CD4-positive, alpha-beta T cell treated with Interleukin-6 for 4 hours (primary cell): ENCODE measurements at places on chromosomes 2 and 18.

DNA sequence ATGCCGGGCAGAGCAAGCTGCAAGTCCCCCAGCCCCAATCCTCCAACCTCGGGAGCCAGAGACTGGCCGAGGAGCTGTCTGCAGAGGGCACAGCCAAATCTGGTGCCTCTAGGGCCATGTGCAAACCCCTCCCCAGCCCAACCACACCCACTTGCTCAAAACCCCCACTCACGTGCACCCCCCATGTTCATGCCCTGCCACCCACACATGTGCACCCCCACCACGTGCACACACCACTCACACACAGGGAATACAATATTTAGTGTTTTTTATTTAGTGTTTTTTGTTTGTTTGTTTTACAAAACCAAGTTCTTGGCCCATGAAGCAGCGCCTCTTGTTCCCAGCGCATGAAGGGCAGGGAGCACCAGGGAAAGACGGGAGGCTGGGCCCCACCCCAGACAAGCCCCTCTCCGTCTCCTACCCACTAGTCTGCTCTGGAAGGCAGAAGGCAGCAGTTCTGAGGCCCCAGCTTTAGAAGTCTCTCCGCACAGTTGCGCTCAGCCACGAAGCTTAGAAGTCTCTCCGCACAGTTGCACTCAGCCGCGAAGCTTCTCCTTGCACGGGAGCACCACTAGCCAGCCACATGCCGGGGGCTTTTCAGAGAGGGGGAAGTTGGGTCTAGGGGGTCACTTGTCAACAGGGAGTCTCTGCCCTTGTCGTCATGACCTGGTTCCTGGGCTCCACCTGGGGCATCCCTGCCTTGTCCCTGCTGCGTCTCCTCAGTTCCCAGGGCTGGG lies 276.1 kb upstream of the HDAC4 start:
- DNase-seq = no peak

DNA sequence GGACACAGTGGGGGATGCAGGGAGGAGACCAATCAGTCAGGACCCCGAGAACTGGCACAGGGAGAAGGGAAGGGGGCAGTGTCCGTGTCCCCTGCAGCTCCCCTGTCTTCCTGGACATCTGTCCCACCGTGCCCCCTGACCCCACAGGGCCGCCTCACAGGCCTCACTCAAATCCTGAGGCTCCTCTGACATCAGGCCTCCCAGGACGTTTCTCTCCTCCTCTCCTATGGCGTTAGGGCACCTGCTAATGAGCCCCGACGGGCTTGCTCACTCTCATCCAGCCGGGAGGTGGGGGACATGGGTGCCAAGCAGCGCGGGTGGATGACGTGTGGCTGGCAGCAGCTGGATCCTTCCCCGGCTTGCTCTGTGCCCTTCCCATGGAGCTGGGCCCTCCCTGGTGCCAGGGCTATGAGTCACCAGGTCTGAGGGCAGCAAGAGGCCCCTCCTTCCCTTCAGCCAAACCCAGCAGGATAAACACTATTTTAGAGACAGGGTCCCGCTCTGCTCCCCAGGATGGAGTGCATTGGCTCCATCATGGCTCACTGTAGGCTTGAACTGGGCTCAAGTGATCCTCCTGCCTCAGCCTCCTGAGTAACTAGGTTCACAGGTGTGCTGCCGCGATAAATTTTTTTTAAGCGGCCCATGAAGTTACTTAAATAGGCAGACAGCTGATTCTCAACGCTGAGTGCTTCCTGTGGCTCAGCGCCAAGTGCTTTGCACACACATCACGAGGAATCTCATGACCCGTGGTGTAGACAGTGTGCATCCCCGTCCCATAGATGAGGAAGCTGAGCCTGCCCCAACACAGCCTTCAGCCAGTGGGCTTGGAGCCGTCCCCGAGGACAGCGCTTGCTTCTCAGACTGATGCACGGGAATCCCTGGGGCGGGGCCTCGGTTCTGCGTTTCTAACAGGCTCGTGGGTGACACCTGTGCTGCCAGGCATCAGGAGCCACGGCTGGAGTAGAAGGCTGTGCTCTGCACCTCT lies 64.5 kb upstream of the HDAC4 start:
- DNase-seq = no peak

- peak; percentile 69 for DNase-seq
Measured at GRCh38 chr2:98807221-98807620, 76.3 kb upstream of the MGAT4A start.

DNA sequence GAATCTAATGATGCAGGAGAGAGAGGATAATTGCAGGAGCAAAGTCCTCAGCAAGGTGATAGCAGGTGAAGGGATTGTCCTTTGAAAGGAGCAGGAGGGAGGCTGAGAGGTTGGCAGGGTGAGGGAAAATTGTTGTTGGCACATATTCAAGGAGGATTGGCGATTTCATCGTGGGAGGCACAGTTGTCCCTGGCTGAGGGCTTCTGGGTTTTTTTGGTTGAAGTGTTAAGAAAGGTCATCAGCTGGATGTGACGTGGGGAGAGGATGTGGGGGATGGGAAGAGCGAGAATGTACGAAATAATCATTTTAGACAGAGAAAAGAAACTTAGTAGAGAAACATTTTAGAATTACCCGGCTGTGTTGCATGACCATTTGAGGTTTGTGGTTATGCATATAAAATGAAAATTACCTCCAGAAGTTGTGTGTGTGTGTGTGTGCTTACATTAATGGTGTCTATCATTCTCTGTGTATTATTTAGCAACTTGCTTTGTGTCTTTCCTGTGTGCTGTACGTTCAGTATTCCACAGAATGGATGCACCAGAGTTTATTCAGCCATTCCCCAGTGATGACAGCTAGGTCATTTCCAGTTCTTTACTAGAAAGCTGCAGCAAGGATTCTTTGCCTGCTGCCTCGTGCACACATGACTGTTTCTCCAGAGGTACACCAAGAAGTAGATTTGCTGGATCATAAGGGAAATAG lies 67.6 kb downstream of the SDC1 start:
- DNase-seq = no peak

DNA sequence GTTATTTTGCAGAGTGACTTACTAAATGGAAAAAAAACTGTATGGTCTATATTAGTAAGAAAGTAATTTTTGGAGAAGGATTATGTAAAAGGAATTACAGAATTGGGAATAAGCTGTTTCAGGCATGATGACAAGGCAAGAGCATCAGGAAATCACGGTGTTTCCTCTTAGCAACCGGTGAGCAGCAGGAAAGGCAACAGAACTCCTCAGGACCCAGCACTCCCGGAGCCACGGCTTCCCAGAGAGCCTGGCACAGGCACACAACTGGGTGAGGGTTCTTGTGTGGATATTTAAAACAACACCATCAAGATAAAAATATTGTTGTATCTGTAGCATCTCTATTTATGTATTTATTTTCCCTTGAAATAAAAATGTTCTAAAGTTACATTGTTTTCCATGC lies 34.4 kb downstream of the CYP27C1 start:
- no peak for DNase-seq

DNA sequence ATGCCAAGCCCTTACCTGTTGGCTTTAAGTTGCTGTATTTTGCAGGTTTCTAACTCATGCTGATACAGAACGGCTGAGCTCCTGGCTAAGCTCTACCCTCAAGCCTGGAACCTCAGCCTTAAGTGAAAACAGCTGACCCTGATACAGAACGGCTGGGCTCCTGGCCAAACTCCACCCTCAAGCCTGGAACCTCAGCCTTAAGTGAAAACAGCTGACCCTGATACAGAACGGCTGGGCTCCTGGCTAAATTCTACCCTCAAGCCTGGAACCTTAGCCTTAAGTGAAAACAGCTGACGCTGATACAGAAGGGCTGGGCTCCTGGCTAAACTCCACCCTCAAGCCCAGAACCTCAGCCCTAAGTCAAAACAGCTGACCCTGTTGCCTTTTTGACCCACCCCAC lies 17.6 kb upstream of the DNER start:
- DNase-seq = no peak

DNA sequence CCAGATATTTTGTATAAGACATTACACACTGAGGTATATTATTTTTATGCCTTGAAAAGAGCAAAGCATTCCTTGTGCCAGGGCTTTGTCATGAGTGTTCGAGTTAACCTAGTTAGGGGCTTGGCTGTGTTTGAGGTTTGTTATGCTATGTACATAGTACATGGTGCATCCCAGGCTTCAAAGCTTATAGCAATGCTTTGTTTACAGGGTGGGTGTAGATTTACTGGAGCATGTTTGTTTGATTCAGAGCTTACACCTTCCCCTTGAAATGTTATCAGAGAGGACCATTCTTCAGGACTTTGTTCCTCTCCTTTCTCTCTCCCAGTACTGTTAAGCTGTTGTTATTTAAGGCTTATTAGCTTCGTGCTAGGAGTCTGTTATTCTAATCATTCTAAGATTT lies 738.7 kb upstream of the LRRTM4 start:
- no peak for DNase-seq

DNA sequence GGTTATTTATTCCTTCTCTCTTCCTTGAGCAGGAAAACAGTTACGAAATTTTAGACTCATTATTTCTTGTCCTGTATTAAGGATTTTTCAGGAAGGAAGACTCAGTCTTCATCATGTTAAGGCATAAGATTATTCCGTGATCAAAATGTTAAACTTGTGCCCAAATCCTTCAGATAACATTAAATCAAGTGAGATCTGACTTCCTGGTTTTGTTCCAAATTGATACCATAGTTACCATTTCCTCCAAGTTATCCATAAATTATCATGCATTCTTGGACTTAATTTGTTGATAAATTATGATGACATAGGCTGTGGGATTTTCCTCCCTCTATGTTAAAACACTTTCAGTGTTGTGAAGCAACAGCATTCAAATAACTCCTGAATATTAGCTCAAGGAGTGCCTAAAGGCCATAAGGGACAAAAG lies 31.9 kb downstream of the EFEMP1 start:
- no peak for DNase-seq

- no peak for DNase-seq
Measured at GRCh38 chr18:64747803-64748202, 598.9 kb upstream of the LINC00305 start.

GRCh38 chr2:2026252-2026831 lies 282.0 kb upstream of the PXDN start:
- no peak for DNase-seq
